ENCODE measurements at places on chromosomes 12 and 14.

DNA sequence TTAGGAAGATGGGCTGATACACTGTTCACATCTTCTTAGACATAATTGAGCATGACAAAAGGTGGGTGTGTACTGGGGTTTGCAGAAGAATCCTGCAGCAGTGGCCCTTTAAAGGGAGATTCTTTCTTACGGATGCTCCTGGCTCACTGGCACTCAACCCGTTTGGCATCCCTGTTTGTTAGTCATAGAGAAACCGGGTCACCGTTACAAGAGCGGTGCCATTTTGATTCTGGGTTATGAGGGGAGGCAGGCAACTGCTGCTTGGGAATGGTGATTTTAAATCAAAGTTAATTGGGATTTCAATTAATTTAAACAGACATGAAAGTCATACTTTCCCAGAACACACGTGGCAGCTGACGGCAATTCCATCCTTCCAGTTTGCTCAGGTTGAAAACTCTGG lies 245.8 kb downstream of the AACS start:
- no peak for DNase-seq

DNA sequence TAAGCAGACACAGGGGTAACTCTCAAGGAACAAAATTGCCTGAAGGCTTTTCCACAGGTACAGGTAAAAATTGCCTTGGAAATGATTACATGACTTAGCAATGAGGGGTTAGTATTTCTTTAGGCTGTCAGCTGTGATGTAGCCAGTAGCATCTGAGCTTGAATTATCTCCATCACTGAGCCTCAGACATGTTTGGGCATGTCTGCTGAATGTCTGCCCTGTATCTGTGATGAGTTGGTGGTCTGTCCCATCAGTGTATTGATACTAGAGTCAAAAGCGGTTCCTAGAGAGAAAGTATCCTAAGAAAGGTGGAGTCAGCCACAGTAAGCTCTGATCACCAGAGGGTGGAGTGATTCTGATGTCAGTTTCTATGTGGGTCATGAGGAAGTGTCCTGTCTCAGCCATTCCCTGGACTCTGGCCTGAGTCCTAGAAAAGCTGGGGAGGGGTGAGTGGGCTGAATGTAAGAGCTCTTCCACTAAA lies 16.3 kb downstream of the AKAP6 start:
- no peak for DNase-seq

DNA sequence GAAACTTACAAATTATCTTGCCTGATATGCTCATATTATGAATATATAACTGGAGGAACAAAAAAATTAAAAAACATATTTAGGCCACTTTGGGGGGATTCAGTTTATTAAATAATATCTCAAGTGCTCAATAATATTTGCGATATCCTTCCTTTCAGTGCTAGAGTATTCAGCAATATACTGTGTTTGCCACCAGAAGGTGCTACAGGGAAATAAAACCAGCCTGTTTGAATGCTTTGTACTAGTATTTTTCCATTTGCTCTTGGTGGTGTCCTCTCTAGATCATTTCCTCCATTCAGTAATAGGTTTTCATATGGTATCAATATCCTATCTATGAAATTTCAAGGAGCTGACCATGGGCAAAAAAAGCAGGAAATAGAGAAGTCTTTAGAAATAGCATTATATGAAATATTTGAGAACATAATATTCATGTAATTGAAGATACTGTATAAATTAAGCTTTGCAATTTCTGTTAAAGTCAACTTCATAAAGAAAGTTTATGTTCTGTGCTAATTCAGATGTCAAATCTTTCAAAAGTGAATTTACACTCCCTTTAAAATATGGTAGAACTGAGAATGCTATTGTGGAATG lies 106.2 kb upstream of the NAV3 start:
- DNase-seq = peak; percentile 21

DNA sequence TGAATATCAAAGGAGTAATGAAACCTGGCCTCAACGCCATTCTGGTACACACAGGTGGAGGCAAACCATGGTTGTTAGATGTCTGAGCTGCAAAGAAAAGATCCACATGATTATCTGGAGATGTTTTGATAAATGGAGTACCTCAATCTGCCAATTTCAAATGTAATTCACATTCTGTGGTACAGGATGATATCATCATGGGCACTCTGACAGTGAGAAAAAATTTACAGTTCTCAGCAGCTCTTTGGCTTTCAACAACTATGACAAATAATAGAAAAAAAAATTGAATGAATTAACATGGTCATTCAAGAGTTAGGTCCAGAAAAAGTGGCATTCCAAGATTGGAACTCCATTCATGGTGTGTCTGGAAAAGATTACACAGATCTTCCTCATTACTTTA lies 17.3 kb downstream of the TMED8 start:
- DNase-seq = no peak

- peak; percentile 95 for DNase-seq
Measured at GRCh38 chr14:94689218-94689984, 77.2 kb downstream of the SERPINA3 start.

GRCh38 chr12:105253866-105254513 lies 18.0 kb upstream of the APPL2 start:
- no peak for DNase-seq

- peak; percentile 94 for DNase-seq
Measured at GRCh38 chr12:22544038-22544979, at the start of gene C2CD5. TSS of gene C2CD5 (minus strand) at chr12:22544542. CDS start at chr12:22544150, 392 bp downstream.

DNA sequence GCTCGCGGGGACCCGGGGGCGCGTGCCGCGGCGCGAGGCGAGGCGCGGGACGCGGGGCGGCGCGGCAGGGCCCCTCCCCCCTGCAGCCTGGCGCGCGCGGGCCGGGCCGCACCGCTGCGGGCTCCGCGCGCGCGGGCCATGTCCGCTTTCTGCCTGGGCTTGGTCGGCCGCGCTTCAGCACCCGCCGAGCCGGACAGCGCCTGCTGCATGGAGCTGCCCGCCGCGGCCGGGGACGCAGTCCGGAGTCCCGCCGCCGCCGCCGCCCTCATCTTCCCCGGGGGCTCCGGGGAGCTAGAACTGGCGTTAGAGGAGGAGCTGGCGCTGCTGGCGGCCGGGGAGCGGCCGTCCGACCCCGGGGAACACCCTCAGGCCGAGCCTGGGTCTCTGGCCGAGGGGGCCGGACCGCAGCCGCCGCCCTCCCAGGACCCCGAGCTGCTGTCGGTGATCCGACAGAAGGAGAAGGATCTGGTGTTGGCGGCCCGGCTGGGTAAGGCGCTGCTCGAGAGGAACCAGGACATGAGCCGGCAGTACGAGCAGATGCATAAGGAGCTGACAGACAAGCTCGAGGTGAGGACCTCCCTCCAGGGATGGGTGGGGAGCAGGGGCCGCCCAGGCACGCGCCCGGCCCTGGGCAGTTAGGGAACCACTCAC lies 820 bp downstream of the BICDL1 start:
- peak; percentile 92 for DNase-seq

DNA sequence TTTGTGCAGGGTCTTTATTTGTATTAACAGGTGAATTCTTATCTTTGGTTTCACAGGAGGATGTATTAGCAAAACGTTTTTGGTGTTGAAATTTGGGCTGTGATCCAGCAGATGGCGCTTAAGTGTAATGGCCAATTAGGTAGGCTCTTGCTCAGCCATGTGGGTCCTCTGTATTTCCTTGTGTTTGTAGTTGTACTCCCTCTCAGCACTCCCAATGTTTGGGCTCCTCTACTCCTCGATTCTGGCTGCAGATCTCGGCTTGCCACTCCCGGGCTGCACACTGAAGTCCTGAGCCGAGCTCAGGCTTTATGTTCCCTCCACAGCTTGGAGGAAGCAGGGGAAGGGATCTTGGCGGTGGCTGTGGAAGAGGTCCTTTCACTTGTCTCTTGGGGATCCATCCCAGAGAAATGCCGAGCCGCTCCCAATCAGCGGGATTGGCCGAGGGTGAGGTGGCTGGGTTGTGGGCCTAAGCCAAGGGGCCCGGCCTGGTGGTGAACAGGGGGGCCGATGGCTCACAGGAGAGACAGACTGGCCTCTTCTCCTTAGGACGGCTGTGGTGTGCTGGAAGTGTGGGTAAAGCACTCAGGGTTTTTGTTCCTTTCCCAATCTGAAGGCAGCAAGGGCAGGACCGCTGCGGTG lies 133.7 kb downstream of the AEBP2 start:
- peak; percentile 69 for DNase-seq

DNA sequence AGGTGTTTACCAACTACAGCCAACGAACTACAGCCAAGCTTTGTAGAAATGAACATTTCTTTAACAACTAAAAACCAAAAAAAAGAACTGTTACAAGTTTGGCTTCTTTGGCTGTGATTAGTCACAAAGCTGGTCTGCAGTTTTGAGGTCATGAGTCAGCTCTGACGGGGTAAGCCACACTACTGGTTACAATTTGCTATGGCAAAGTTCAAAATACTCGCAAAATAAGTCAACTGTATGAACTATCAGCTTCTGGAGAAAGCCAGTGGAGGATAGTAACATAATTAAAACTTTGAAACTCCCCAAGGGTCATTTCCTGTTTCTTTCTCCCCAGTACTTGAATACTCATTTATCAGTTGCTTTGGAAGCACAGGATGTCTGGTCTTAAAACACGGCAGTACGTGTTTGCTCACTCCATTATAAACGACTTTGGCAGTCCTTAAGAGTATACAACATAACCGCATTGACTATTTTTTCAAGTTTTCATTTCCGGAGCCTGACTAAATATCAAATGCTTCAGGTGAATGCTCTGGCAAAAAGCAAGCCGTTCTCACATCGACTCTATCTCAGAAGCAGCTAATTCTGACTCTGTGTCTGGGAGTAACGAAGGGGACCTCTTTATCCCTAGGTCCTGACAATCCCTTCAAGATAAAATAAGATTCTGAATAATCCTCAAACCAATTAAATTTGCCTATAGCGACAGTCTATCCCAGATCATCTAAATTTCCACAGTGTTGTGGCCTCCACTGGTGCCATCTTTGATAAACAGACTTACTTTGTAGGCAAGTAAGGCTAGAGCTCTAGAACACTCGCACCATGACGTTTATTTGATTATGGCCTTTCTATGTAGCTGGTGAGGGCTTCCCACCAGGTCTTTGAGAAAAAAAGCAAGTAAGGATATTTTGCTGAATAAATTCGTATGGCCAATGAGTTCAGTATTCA lies 10.6 kb downstream of the PHLDA1 start:
- no peak for DNase-seq

- DNase-seq = peak; percentile 46
Measured at GRCh38 chr12:111445726-111446581, 40.2 kb downstream of the SH2B3 start.

GRCh38 chr12:2930865-2931264 lies 28.3 kb upstream of the TEAD4 start:
- no peak for DNase-seq

DNA sequence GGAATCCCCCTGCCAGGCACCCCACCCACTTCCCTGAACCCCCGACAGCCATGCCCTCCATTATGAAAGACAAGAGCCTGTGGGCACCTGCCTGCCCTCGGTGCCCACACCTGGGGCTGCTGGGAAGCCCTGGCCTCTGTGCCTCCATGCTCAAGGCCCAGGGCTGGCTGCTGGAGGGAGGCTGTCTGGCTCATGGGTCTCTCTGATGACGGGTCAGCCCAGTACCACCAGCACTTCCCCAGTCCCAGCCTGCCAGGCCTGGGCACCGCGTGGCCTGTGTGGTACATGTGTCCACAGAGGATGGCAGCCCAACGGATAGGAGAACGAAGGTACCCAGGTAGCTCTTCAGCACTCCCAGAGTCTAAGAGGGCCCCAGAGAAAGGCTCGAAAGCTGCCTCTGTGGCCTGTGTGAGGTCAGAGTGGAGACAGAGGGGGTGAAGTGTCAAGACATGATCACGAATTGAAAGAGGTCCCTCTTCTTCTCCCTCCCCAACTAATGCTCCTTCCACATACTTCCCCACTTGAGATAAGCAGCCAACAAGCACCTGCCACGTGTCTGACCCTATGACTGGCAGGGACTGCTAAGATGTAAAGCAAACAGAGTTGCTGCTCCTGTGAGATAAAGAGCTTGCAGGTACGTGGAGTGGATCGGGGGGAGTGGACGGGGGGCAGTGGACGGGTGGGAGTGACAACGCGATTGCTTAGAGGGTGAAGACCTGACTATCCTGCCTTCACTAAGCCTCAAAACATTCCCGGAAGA lies 21.2 kb downstream of the FBLN5 start:
- no peak for DNase-seq

DNA sequence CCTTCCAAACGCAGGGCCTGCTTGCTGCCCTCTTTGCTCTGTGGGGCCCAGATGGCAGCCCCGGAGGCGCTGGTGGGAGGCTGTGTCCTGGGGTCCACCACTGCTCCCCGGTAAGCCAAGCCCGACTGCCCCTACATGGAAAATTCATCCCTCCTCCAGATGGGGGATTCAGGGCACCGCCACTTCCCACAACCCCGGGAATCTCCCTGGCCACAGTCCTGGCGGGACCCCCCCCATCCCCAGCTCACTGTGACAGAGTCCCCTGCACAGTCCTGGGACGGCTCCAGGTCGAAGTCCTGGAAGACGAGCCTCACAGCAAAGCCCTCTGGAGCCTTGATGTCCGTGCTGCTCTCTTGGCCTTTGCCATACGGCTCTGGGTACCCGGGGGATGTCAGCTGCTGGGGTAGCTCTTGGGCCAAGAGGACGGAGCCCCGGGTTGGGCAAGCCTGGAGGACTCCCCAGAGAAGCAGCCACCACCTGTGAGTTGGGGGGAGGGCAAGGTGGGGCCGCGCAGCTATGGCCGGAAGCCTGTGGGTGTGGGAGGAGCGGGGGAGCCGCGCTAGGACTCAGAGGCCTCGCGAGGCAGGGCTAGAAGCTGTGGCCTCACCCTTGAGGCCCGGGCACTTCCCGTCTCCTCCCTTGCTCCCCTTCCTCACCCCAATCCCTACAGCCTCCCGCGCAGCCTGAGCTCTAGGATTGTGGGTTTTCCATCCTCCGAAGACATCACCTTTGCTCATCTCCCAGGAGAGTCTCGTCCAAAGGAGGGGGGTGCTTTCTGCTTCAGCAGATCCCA lies 815 bp downstream of the C1RL start:
- peak; percentile 73 for DNase-seq

DNA sequence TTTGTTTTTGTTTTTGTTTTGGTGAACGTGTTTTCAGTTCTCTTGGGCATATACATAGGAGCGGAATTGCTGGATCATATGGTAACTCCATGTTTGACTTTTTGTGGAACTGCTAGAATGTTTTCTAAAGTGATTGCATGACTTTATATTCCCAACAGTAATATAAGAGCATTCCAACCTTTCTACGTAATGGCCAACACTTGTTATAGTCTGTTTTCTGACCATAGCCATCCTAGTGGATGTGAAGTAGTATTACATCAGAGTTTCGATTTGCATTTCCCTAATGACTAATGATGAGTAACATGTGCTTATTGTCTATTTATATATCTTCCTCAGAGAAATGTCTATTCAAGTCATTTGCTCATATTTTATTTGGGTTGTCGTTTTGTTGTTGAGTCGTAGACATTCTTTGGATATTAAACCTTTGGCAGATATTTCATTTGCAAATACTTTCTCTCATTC lies 268.7 kb downstream of the AEBP2 start:
- no peak for DNase-seq

GRCh38 chr12:65510584-65511050 lies 232.1 kb downstream of the MSRB3 start:
- peak; percentile 78 for DNase-seq

Data from iPS-NIHi11 (cell line).